ENCODE measurements at places on chromosomes 6 and 20.

DNA sequence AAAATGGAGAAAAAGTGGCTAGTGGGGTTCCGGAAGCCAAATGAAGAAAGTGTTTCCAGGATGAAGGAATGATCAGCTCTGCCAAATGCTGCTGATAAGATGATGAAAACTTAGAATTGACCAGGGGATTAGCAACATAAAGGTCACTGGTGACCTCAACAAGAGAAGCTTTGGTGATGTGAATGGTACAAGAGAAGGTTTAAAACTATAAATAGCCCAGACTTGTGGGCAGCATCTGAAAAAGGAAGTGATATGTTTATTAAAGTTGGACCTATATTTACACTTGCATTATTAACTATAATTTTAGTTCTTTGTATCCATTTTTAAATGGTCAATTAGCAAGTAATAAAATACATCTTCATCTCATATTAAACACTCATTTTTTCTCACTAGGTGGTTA is 45.1 kb downstream of the CGA start:
- no peak for DNase-seq

- no peak for DNase-seq
Observed at GRCh38 chr20:37531856-37532255, 4.2 kb upstream of the BLCAP start.

- no peak for DNase-seq
Observed at GRCh38 chr6:336159-337114, 44.1 kb downstream of the DUSP22 start.

- no peak for DNase-seq
Observed at GRCh38 chr6:34223381-34223955, 13.2 kb upstream of the HMGA1 start.

GRCh38 chr6:25889877-25890853 is 16.1 kb upstream of the SLC17A3 start:
- DNase-seq = peak; percentile 10

DNA sequence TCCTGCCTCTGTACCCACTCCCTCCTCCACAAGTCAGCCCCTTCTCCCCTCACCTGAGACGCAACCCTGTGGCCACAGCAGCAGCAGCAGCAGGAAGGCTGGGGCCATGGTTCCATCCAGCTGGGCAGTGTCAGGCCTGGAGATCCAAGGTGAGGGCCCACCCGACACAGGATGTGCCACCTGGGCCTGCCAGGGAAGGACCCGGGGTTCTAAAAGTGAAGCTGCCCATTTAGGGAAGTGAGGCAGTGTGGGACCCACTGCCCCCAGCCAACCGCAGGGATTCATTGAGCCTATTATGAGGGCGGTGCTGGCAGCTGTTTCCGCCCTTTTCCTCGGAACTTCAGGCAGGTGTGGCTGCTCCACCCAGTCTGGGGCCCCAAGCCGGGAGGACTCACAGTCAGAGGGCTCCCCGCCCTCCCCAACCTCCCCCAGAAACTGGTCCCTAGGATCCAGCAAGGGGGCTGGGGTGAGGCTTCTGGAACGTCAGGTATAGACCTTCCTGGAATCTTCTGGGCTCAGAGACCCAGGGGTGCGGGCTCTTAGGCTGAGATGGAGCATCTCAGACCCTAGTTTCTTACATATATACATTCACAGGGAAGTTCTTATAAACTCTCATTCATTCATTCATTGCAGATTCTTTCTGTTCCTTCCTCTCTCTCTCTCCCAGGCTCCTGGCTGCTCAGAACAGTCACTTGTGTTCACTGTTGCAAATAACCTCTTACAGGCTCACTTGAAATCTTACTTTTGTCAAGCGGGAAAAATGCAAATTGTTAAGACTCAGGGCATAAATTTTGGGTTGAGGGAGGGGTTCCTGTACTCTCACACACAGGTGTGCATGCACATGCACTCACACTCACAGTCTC is at the start of gene TREML2:
Gene TREML2 (minus strand): TSS at position 249 of the 863 bp plus-strand sequence. CDS start 141 bp downstream, at position 108.
- no peak for DNase-seq

DNA sequence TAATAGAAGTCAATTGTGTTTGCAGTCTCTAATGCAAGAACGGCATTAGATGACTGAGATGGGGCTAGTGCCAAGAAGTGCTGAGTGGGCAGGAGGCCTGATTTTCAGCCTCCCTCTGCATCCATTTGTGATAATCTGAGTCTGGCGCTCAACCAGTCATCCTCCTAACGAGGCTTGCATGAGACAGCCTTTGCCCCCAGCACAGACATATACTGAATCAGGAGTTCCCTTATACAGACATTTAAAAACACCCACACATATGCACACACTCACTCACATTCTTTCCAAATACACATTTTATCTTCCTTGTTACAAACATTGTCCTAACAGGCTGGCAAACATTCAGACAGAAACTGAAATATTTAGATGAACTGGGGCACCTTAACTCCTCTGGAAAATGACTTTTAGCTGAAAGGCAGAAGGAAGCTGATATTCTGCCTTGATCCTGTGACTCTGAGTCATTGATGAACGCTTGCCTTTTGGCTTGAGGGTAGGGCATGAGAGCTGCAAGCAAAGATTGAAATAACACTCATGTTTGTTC is 562.3 kb downstream of the DHX35 start:
- peak; percentile 72 for DNase-seq

DNA sequence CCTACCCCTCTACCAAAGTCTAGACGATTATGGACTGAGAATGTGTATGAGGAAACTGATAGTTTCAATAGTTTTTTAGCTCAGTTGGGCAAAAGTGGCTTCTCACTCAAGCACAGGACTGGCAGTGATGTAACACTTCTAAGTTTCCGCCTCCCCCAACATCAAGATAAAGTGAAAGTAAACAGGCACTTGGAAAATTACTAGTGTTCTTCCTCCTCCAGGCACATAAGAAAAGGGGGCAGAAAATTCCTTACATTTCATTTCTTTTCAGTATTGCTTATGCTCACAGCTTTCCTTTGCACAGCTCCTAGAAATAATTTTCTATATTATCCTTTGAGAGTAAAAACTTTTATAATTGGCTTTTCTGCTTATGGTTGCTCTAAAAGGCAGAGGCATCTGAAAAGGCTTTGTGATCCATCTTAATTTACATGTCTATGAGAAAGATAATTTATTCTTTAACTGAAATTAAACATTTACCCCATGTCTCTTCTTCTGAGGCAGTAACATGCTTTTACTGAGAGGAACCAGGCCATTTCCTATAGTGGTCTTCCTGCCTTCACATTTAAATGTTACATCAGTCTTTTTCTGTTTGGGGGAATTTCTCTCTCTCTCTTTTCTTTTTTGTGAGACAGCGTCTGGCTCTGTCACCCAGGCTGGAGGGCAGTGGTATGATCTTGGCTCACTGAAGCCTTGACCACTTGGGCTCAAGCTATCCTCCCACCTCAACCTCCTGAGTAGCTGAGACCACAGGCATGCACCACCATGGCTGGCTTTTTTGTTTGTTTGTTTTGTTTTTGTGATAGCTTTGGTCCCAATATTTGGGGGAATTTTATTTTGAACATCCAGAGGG is 65.0 kb upstream of the EEF1A1 start:
- no peak for DNase-seq

GRCh38 chr6:132190815-132191175 is 210.5 kb downstream of the MOXD1 start:
- no peak for DNase-seq

GRCh38 chr6:45930420-45931040 is 85.1 kb downstream of the CLIC5 start:
- no peak for DNase-seq

DNA sequence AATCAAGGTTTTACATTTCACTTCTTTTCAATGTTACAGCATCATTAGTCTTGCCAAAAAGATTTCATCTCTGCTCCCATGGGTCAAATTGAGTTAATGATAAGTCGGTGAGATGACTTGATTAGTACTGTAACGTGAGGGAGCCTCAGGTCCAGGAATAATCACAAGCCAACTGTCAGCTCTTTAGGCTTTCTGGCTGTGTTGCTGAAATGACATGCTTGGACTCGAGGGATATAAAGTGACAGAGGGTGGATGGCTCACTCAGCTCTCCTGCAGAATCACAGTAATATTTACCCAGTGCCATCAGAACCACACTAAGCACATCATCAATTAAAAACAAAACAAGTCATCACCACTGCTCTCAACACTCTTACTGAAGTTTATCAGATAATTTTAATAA is 196.2 kb upstream of the THEMIS start:
- peak; percentile 23 for DNase-seq

DNA sequence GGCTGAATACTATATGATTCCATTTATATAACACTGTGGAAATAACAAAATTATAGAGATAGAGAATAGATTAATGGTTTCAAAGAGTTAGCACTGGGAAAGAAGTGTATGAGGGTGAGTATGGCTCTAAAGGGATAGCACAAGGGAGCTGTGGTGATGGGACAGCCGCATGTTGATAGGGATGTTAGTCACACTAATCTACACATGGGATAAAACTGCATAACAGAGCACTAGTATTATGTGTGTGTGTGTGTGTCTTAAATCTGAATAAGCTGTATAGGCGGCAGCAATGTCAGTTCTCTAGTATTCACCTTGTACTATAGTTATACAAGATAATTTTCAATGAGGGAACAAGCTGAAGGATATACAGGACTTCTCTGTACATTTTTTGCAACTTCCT is 5.8 kb downstream of the CGA start:
- DNase-seq = no peak

DNA sequence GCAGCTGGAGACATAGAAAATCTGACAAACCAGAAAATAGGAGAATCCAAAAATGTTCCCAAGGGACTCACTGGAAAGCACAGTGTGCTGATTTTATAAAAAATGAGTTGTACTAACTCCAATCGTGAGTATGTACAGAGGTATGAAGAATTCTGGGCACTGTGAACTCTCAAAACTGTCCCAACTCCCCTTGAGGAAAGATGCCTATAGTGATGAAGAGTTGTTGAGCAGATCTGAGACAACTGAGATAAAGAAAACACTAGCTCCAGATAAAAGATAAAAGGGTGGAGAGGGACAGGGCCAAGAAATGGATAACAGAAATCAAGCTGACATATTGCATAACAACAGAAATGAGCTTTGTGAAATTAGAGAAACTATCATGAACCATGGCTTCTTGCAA is 481.4 kb downstream of the MAFB start:
- DNase-seq = no peak

GRCh38 chr6:73519926-73520687 is 725 bp downstream of the EEF1A1 start:
- no peak for DNase-seq

DNA sequence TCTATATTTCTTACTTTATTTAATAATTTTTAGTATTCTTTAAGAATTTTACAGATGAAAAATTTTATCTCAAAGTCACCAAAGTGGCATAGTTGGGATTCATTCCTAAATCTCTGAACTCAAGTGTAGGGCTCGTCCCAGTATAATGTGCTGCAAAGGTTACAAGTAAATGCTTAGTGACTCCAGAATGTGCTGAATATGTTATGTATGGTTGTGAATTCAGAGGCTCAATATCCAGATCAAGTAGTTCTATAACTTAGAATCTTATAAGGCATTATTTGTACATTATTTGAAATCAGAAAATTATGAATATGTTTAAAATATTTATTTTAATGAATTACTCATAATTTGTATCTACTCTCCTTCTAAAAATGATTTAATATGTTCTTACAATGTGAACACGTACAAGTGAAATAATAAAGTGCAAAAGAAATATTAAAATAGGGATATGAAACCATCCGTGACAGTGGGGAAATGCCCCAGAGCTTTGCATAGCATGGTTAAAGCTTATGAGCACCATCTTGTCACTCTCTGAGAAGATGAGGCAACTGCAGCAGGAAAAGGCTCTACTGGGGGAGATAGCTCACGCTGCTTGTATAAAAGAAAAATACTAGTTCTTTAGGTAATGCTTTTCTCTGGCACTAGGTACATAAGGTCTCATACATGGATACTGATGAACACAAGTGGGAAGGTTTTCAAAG is 259.0 kb downstream of the FOXC1 start:
- no peak for DNase-seq

- DNase-seq = no peak
Observed at GRCh38 chr6:138795809-138796603, at the start of gene ECT2L. Gene ECT2L (plus strand): TSS chr6:138796087. CDS start chr6:138813275, 17,188 bp downstream.

DNA sequence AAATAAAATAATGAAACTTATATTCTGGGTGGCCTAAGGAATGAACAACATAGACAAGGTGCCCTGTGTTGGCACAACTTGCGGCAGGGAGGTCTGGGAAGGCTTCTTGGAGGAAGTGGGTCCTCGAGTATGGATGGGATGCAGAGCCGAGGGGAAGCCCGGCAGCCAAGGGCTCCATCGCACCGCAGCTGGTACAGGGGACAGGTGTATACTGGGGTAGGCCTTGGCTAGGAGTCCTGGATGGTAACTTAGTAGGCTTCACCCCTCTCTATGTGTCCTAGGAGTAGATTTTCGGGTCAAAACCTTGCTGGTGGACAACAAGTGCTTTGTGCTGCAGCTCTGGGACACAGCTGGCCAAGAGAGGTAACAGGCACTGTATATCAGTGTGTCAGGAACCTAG is 28.0 kb downstream of the RAB44 start:
- DNase-seq = no peak

DNA sequence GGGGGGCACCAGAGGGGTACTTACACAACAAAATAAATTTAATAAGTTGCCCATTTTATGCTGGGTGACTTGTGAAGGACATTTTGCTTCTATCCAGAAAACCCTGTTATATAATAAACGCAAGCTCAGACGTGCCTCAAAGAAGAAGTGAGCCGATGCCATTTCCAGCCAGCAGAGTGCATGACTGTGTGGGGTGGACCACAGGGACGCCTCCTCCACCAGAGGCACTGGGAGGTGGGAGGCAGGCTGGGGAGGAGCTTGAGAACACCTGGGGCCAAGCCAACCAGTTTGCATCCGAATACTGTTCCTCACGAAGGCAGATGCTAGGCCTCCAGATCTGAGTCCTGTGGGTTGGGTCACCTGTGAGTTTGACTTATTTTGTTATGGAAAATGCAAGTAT is 363.8 kb downstream of the RNGTT start:
- no peak for DNase-seq

DNA sequence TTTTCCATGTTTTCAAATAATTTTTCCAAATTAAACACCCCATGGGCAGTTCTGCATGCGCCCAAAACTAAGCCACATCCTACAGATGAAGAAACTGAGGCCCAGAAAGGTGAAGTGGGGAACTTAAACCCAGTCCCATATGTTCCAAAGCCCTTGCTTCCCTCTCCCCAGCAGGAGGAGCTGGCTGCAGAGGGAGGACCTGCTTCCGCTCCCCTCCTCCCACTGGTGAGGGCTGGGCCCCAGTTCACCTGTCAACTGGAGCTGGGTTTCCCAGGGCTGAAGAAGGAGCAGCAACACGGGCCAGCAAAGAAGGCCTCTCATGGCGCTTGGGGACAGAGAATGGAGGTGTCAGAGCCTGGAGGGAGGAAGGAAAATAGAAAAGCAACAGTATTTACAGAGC is 1.4 kb upstream of the RBPJL start:
- DNase-seq = no peak

- DNase-seq = no peak
Observed at GRCh38 chr6:40431706-40432105, 155.5 kb downstream of the LRFN2 start.

Data from NCI-H446 treated with DMSO at 0.1 percent for 48 hours (cell line).